ENCODE measurements at places on chromosomes 6 and 20.

DNA sequence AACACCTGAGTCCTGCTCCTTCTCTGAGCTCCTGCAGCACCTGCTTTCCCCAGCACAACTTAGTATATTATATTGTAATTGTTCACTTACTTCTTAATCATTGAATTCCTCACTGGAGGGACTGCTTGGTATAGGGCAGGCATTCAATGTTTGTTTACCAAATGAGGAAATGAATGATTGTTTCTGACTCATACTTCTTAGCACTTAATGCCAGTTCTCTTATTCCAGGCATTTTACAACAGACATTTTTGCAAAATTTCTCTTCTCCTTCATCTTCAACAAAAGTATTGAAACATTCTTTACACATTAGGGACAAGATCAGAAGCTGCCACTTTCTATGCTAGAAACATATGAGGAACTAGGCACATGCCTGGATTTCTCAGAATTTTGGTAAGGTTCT, 119.4 kb downstream of the TBX18 start:
- DNase-seq = no peak

- DNase-seq = peak; percentile 66
These were observed 620 bp downstream of the HIVEP1 start for GRCh38 chr6:12012558-12013306.

DNA sequence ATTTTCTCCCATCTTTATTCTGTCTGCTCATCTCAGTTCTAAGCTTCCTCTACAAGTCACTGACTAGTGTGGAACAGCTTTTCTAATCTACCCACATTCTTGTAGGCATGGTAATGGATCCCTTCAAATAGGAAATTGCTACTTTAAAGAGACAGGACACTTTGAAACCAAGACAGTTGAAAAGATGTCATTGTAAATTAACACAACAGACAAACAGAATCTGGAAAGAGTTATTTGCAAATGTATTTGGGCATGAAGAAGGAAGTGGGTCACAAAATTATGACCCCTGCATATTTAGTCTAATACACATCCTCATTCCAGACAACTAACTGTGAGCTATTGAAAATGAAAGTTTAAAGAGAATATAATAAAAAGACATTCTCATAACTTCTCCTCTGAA, 298.2 kb upstream of the MARCKS start:
- DNase-seq = no peak

DNA sequence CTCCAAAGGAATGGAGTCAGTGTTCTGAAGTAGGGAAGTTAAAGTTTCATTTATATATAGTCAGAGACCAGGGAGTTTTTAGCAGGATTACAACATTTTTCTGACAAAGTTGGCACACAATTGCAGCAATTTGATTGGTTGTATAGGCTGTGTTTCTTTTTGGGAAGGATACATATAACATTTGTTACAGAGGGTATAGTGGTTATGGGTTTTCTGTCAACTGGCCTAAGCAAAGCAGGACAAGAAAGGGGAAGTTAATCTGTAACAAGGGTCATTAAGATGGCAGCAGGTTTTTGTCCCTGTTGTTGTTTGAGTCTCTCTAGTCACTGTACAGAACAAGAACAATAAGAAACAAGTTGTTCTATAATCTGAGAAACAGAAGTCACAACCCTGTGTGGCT, 41.4 kb downstream of the TPD52L1 start:
- no peak for DNase-seq

- no peak for DNase-seq
These were observed 79.9 kb upstream of the LY86 start for GRCh38 chr6:6508643-6509042.

- DNase-seq = peak; percentile 95
These were observed 25.4 kb downstream of the ZMYND8 start for GRCh38 chr20:47330933-47331708.

DNA sequence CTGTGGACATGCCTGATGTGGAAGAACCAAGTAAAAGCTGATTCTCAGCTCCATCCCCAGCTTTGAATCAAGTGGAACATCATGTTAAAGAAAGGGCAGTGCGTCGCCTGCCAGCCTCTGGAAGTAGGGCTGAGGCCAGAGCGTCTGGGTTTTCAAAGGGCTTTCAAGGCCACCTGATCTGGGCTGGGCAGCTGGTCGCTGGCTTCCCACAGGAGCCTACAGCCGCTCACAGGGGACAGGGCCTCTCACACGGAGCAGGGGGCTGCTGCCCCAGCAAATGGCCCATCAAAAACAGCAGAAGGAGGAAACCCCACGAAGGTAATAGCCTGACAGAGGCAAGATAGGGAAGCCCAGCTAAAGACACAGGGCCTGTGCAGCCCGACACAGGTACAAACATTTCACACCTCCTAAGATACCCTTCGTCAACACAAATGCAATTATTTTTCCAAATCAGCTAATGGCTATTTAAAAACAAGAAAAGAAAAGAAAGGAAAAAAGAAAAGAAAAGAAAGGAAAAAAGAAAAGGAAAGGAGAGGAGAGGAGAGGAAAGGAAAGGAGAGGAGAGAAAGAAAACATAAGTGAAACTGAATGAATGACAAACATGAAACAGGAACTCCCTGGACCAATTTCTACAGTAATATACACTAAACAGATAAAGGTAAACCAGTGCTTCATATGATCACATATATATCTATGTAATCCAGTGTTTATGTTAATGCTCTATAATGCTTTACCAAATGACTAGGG, 24.8 kb downstream of the RRBP1 start:
- no peak for DNase-seq

- no peak for DNase-seq
These were observed 119.2 kb upstream of the ASCC3 start for GRCh38 chr6:101000341-101000740.

- no peak for DNase-seq
These were observed 55.1 kb downstream of the KIAA0408 start for GRCh38 chr6:127404133-127404532.

- no peak for DNase-seq
These were observed 237.5 kb upstream of the ECI2 start for GRCh38 chr6:4372866-4373265.

DNA sequence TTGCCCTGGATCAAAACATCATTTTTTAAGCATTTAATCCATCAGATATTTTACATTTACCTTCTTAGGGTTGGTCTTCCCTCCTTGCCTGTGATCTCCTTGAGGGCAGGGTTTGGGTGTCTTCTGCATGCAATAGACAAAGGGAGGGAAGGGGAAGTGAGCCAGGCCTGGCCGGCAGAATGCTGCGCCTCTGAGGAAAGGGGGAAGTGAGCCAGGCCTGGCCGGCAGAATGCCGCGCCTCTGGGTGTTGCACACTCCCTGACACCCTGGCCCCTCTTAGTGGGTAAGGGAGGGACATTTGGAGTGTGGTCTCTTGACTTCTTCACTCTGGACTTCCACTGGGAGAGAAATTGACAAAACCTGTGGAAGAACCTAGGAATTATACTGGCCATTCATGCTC, 12.4 kb downstream of the PSMF1 start:
- no peak for DNase-seq

GRCh38 chr20:2300420-2300819, 4.6 kb downstream of the TGM3 start:
- no peak for DNase-seq

DNA sequence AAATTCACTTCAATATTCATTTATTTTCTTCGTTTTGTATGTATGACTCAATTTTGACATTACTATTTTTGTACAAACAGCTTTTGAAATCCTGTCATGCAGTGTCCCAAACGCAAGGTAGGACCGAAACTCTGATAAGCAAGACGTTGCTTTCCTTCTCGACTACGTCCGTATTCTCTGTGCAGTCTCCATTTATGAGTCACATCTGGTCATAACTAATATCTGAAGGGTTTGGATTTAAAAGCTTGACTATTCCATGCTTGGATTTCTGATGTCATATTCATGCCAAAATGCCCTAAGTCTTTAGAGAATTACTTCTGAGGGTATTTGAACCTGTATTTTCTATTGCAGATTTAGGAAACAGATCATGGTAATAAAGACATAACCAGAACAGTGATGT, 37.8 kb upstream of the LAMP5 start:
- DNase-seq = no peak

GRCh38 chr6:96942676-96943075, 18.1 kb downstream of the KLHL32 start:
- no peak for DNase-seq

DNA sequence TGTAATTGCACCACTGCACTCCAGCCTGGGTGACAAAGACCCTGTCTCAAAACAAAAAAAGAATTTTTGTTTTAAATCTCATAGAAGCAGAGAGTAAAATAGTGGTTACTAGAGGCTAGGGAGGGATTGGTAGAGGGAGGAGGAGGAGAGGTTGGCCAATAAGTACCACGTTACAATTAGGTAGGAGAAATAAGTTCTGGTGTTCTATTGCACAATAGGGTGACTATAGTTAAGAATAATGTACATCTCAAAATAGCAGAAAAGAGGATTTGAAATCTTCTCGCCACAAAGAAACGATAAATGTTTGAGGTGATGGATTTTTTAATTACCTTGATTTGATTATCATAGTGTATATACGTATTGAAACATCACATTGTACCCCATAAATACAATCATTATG, 27.1 kb upstream of the TOP1 start:
- DNase-seq = no peak

- DNase-seq = no peak
These were observed 262.8 kb upstream of the MAN1A1 start for GRCh38 chr6:119612176-119612891.

GRCh38 chr6:169904051-169904922, 152.9 kb downstream of the ERMARD start:
- DNase-seq = no peak

- no peak for DNase-seq
These were observed 70.8 kb downstream of the TPD52L1 start for GRCh38 chr6:125224231-125224861.

- peak; percentile 8 for DNase-seq
These were observed 59.0 kb downstream of the AFG1L start for GRCh38 chr6:108353853-108354252.

GRCh38 chr6:35049900-35050756, 91.0 kb downstream of the TCP11 start:
- DNase-seq = no peak

DNA sequence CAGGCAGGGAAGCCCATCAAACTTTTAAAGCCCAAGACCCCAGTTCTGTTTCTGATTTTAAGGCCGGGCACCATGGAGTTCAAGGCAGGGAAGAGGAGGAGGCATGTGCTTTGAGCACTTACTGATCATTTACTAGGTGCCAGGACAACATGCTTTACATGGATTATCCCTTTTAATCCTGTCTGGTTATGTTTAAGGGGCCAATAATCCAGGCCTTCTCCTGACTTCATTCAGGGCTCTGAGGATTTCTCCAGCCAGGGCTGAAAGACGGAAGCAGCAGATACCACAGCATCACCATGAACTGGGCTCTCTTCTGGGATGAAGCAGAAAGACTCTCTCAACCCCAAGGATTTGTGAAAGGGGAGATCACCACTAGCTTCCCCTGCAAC, 4.1 kb downstream of the CCND3 start:
- no peak for DNase-seq

- no peak for DNase-seq
These were observed 110.2 kb downstream of the SASH1 start for GRCh38 chr6:148452876-148453275.

DNA sequence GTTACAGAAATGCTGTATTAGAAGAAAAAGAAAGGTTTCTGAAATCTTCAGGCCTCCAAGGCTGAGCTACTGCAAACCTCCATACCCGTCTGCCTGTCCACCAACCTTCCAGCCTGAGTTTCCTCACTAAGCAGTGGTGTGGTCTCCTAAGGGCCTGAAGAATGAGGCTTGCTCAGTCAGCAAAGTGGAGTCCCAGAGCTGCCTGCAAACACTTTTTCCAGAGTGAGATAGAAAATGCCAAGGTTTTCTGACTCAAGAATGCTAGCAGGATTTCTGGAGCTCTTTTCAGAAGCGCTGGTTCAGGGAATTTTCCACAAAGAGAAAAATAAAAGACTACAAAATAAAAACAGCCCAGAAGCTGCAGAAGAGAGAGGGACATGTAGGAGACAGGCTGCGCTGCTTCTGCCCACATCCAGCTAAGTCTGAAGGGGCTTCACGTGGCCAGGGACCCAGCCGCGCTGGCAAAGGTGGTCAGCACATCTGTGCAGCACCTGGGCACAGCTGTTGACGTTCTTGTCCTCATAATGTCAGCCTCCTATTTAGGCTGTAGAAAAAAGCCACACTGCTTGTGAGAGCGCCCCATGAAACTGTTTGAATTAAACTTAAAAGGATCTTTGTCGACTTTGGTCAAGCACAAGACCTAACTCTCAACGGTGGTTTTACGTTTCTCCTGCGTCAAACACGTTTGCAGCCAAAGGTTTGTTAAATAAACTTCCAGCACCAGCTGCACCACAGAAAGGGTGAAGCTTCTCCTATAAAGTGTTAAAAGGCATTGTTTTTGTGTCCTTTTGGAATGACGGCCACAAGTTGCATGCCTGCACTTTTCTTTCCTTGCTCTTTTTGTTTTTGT, 209.0 kb downstream of the THBS2 start:
- DNase-seq = no peak

DNA sequence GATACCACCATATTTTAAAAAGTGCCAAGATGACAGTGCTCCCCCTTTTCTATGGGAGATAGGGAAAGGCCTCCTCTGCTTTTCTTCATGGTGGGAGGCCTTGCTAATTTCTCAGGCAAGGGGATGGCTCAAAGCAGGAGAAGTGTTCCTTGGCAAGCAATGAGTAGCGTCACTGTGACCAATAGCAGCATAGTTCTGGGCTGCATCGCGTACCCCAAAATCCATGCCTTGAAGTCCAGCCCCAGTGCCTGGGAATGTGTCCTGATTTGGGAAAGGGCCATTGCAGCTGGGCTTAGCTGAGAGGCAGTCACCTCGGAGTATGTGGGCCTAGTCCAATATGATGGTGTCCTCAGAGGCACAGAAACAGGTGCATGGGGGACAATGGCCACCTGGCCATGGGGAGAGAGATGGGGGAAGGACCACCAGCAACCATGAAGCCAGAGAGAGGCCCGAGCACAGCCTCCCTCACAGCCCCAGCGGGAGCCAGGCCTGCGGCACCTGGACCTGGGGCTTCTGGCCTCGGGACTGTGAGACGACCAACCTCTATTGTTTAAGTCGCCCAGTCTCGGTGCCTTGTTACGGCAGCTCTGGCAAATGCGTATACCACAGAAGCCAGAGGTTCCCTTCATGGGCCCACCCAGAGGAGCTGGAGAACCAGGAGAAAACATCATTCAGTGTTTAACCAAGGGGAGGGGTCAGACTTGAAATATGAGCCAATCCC, 153.1 kb upstream of the RPS6KA2 start:
- no peak for DNase-seq

- DNase-seq = no peak
These were observed 62.2 kb upstream of the DDR1 start for GRCh38 chr6:30821862-30822784.

GRCh38 chr6:155693573-155694418, 238.2 kb upstream of the NOX3 start:
- DNase-seq = no peak

All from HTR-8/SVneo (cell line).